ENCODE measurements at places on chromosomes 4 and X. TPM values are rescaled to one million over a fixed set of nuclear protein-coding genes. Genes with fewer than 3 reads are reported as not detected.

Gene ZNF81
- 6.1 TPM for total RNA-seq

Gene CFI
- 201 TPM for total RNA-seq

Gene HSFX4
- total RNA-seq = not detected

Gene SYNPO2
- 3.4 TPM for total RNA-seq

Gene TMEM33
- 164 TPM for total RNA-seq

Gene SASH3
- not detected for total RNA-seq

Gene KDR
- total RNA-seq = 2.5 TPM

Gene F9
- not detected for total RNA-seq

Gene GAGE2A
- total RNA-seq = not detected

Gene MAP3K15
- not detected for total RNA-seq

Gene SCD5
- total RNA-seq = 18.0 TPM

Gene ZCCHC12
- not detected for total RNA-seq

Gene TASL
- total RNA-seq = not detected

Gene EIF2S3
- 349 TPM for total RNA-seq

Gene ASB11
- not detected for total RNA-seq

Gene SOX3
- total RNA-seq = not detected

Gene DCAF8L2
- total RNA-seq = not detected

Gene PABPC5
- total RNA-seq = 1.8 TPM

Gene ADH6
- 0.36 TPM for total RNA-seq

Gene SLC9A7
- 8.0 TPM for total RNA-seq

Gene CORIN
- under 0.01 TPM for total RNA-seq

Gene PNMA3
- under 0.01 TPM for total RNA-seq

Gene KIAA1210
- not detected for total RNA-seq

Gene CPLX1
- not detected for total RNA-seq

DNA sequence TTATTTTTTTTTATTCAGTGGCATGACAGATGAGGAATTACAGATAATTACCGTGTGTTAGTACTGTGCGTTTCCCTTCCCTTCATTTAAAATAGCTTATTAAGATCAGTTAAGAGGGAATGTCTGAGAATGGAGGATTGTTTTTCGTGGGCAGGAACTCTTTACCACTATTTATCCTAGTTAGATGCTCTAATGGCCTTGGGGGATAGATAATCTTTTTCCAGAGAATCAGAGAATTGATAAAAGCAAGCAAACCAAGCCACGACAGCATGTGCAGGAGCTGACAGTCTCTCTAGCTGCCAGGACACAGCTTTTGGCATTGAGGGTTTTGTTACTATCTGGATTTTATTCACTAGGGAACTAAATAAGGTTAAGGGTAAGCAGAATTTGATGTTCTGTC, 128.7 kb downstream of the DCLK2 start:
- no peak for DNase-seq

- DNase-seq = peak; percentile 17
Measured at GRCh38 chr4:17033768-17034181, 135.3 kb upstream of the LDB2 start.

DNA sequence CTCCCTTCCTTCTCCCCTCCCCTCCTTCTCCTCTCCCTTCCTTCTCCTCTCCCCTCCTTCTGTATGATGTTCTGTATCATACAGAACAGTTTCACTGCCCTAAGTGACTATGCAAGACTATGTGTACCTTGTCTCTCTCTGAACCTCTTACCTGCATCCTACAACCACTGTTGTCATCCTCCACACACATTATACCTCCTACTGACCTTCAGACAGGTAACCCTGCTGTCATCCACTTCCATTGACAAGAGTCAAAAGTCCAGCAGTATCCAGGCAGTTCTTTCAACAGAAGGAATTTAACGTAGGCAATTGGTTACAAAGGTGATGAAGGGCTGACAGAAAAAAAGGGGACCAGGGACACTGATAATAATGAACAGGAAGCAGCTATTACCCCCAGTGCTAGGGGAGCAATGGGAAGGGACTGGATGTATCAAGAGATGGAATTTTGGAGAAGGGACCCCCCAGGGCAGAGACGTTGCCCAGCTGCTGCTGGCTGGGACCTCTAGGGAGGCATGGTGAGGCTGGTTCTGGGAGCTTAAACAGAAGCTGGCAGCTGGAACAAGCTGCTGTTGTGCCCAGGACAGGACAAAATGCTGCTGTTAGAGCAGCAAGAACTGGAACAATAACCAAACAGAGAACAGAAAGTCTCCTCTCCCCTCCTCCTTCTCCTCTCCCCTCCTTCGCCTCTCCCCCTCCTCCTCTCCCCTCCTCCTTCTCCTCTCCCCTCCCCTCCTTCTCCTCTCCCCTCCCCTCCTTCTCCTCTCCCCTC, 84.7 kb downstream of the DCTD start:
- DNase-seq = no peak

- no peak for DNase-seq
Measured at GRCh38 chr4:23873717-23874535, 15.9 kb downstream of the PPARGC1A start.

- peak; percentile 39 for DNase-seq
Measured at GRCh38 chr4:25424539-25425228, 47.6 kb downstream of the ANAPC4 start.

GRCh38 chr4:44462259-44462658, 13.7 kb upstream of the KCTD8 start:
- DNase-seq = no peak

DNA sequence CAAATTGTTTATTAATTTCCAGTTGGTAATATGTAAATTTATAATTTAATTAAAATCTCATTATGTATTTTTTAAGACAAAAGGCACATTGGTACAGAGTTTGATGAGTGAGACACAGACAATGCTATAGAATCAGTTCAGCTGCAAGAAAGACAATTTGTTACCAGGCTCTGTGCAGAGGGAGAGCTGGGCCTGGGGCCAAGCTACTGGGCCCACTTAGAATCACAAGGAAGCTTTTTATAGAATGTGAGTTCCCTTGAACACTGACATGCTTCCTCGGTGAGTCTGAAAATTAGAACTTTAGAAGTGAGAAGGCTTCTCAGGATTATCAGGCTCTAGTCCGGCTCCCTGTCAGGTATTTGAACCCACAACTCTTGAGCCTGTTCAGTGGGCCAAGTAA, 129.0 kb downstream of the AFF2 start:
- DNase-seq = no peak

DNA sequence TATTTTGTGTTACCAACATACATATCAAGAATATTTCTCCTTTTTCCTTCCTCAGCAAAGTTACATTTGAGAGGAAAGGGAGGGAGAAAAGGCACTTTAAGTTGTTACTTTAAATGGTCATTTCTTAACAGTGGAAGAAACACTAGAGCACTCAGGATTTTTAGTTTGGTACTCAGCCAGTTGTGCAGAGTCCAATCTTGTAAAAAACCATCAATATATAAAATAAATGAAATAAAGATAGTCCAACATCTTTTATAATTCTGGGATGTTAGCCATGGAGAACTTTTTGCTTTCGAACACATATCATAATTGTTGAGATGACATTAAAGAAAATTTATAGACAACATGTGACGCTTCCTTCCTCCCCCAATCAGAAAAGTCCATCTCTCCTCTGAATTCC, 253.8 kb downstream of the QDPR start:
- DNase-seq = no peak

- DNase-seq = no peak
Measured at GRCh38 chr4:176223561-176223960, 28.2 kb upstream of the SPATA4 start.

- peak; percentile 32 for DNase-seq
Measured at GRCh38 chr4:108849611-108850168, 86.8 kb upstream of the ETNPPL start.

DNA sequence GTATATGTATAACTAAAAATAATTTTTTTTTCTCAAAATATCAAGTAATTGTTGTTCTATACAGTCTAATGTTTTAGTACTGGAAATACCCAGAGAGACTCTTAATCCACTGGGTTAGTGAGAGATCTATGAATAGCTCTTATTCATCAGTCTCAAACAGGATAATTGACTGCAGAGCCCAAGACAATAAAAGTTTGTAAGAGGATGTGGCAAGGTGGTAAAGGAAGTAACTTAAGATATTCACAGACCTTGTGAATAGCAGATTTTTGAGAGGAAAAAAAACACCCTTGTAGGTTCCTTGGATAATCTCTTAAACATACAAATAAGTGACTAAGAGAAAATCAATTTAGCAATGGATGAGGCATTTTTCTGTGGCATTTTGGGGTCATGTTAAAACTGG, 210.9 kb upstream of the FAM241A start:
- no peak for DNase-seq

- DNase-seq = no peak
Measured at GRCh38 chr4:178955614-178956013, 1513.4 kb upstream of the AGA start.

DNA sequence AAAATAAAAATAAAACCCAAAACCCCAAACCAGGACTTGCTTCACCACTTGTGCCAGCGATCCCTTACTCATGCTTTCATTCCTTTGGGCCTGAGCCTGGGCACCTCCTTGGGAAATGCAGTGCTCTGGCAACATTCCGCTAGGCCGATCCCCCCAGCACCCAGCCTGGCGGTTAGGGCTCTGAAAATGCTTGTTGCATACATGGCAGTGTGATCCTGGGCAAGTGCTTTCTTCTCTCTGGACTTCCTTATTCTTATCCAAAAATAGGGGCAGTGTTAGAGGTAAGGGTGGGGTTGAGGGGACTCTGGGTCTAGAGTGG, 4.6 kb downstream of the ZNF185 start:
- DNase-seq = no peak

GRCh38 chrX:12325171-12325570, 186.9 kb downstream of the FRMPD4 start:
- DNase-seq = no peak

- DNase-seq = no peak
Measured at GRCh38 chr4:130203571-130203970, 1107.6 kb downstream of the C4orf33 start.

GRCh38 chr4:87589531-87589930, 18.8 kb upstream of the DSPP start:
- DNase-seq = peak; percentile 86

GRCh38 chr4:96295143-96295741, 455.3 kb downstream of the PDHA2 start:
- DNase-seq = no peak

DNA sequence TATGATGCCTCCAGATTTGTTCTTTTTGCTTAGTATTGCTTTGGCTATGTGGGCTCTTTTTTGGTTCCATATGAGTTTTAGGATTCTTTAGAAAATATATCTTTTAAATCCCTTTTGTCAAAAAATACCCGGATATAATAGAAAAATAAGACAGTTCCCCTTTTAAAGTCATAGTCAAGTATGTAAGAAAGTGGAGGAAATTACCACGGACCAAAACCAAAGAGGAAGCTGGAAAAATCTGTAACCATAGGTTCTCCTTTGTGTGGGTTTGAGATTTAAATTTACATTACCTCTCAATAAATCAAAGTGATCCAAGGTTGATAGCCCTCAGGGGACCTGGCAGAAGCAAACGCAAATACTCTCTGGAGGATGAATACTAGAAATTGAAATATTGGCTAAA, 58.3 kb upstream of the PACRGL start:
- no peak for DNase-seq

- no peak for DNase-seq
Measured at GRCh38 chrX:129704491-129704890, 34.3 kb upstream of the XPNPEP2 start.

GRCh38 chr4:187962926-187963325, 32.6 kb upstream of the ZFP42 start:
- no peak for DNase-seq

GRCh38 chrX:51955200-51955599, 61.8 kb downstream of the MAGED1 start:
- DNase-seq = no peak

DNA sequence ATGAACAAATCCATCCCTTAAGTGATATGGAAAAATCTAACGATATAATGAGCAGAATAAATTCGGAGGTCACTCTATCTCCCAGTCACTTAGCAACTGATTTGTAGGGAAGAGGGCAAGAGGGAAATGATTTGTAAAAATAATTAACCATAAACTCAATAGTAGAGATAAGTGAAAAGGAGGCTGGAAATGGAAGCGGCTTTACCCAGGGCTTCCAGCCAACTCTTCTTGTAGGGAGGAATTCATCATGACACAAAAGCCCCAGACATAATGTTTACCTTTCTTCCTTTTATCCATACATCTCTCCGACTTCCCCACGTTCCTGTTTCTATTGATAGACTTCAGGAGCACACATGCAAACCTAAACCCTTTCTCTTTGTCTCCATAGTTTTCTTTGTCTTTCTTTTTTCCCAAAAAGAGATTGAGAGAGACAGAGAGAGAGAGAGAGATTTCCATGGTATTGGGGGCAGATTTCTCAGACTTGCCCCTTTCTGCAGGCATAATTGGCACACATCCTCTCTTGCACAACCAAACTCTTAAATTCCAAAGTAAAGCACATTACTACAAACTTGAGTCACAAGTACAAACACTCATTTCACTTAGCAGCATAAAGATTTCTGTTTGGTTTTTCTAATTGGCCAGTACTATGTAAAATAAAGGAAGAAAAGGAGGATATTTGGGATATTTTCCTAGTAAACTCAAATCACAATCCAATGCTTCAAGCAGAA, 140.9 kb downstream of the MAPK10 start:
- peak; percentile 58 for DNase-seq

- DNase-seq = no peak
Measured at GRCh38 chrX:49610718-49611310, 12.0 kb downstream of the GAGE1 start.

GRCh38 chrX:103780336-103781061, 3.9 kb downstream of the PLP1 start:
- DNase-seq = no peak

- no peak for DNase-seq
Measured at GRCh38 chrX:65999563-66000148, 40.2 kb downstream of the VSIG4 start.

GRCh38 chrX:125786316-125786715, 379.8 kb downstream of the DCAF12L2 start:
- DNase-seq = no peak

DNA sequence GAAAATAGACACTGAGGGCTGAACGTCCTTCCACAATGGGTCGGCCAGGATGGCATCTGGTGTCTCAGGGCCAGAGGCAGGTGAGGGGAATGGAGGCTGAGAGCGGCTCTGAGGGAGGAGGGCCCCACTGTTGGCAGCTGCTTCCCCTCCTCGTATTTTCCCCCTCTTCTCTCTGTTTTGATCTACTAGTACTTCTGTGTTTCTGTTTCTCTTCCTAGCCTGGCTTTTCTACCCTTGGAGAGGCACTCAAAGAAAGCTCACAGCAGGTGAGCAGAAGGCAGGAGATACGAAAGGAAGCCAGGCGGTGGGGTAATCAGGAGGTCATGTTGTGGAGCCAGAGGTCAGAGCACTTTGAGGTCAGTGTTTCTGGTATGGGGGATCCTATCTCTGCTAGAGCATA, 151.8 kb upstream of the GATB start:
- DNase-seq = no peak

DNA sequence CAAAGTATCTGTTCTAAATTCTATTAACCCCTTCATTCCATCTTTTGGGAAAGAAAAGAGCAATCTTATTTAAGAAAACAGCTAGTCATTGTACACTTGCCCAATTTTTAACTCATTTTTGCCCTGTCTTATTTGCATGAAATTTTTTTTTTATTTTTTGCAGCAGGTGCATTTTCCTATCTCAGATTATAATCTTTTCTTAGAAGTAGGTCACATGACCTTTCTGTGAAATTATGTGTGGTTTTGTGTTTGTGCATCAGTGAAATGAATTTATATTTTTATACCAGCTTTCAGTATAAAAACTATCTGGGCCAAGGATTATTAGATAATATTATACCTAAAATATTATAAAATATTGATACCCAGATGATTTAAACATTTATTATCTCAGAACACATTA, 145.6 kb downstream of the INPP4B start:
- no peak for DNase-seq
